Activated CD8-positive, alpha-beta memory T cell treated with anti-CD3 and anti-CD28 coated beads for 48 hours (primary cell): ENCODE measurements at places on chromosomes 1 and 21.

GRCh38 chr1:80533093-80533492 is 1267.6 kb upstream of the ADGRL2 start:
- DNase-seq, result no peak

DNA sequence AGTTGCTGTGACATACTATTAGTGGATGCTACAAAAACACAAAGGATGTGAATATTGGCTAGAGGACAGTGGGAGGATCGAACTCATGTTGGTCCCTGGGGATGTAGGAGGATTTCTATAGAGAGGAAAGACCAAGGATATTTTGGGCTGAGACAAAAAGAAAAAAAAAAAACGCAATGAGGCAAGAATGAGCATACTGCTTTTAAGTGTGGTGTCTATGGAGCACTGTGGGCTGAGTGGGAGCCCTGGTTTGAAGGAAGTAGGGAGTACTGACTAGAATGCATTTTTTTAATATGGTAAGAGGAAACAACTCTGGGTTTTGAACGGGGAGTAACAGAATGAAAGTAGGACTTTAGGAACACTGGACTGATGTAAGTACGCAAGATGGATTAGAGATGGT is 450.7 kb downstream of the NEGR1 start:
- DNase-seq, result no peak

- no peak for DNase-seq
Observed at GRCh38 chr1:240415532-240415931, 196.4 kb downstream of the GREM2 start.

- DNase-seq, result no peak
Observed at GRCh38 chr1:24849672-24850295, 80.3 kb downstream of the RUNX3 start.

DNA sequence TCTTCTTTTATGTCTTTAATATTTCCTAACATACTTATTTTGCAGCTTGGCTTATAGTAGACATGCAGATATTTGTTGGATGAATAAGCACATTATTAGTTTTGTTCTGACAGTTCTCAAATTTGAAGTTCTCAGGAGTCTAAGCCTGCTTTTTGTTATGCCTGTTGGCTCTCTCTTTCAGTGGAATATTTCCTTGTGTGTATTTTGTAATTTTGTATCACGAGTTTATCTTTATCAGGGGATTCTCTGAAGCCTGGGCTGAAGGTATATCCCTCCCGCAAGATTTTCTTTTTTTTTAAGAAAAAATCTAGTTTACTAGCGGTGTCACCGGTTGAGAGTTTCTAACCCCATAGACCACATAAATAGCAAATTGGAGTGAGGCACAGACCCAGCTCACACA is 105.9 kb downstream of the RGL1 start:
- DNase-seq, result no peak

- DNase-seq, result no peak
Observed at GRCh38 chr1:242083742-242084141, 84.8 kb upstream of the MAP1LC3C start.

DNA sequence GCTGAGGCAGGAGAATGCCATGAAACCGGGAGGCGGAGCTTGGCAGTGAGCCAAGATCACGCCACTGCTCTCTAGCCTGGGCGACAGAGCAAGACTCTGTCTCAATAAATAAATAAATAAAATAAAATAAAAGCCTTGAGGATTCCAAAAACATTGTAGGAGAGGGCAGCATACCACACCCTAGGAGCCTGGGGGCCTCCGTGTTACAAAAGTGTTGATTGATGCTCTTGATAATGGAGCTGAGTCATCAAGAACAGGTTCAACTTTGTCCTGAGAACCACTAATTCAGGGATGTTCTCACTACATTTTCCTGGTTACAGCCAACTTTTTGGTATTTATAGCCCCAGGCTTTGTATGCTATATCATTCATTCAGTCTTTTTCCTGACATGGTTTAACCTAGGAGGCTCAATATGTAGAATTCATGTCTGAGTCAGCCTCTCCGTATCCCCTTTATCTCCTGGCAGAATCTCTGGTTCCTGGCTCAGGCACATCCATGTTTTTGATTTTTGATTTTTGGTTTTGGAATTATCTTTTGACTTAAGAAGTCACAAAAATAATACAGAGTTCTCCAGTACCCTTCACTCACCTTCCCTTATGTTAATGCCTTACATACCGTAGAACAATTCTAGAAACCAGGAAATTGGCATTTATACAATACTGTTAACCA is 69.4 kb downstream of the LRRC8D start:
- DNase-seq, result no peak
